ENCODE measurements at places on chromosomes 2 and 18.

GRCh38 chr18:49612515-49613033 is 50.7 kb downstream of the LIPG start:
- peak; percentile 15 for DNase-seq

DNA sequence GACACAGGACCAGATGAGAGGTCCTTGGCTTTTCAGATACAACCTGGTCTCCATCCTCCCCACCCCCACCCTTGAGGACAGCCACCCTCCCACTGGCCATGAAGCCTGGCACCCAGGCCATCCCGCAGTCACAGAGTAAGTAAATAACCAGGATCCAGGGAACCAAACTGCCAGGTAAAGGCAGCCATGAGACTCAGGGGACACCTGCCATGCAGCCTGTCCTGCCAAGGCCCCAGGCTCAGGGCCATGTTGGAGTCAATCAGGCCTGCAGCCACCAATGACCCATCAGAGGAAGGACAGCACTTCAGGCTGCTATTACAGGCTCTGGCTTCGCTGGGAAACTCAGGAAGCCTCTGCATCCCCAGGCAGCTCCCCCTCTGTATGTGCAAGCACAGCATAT is 15.6 kb downstream of the SPATA3 start:
- no peak for DNase-seq

DNA sequence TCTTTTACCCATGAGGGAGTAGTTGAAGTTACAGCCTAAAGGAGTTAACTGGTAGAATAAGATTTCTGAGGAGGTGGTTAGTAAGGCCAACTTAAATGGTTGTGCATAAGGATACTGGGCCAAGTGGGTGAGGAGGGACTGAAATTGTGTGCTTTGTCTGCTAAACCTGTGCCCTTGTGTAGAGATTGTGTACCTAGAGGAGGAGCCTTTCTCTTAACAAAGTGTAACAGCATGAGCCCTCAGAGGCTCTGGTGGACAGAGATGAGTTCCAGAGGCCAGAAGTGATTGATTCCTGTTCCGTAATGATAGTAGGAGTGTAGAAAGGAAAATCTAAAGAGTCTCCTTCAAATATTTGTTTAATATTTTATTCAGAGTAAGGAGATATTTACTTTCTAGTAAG is 42.9 kb downstream of the OTX1 start:
- DNase-seq = no peak

DNA sequence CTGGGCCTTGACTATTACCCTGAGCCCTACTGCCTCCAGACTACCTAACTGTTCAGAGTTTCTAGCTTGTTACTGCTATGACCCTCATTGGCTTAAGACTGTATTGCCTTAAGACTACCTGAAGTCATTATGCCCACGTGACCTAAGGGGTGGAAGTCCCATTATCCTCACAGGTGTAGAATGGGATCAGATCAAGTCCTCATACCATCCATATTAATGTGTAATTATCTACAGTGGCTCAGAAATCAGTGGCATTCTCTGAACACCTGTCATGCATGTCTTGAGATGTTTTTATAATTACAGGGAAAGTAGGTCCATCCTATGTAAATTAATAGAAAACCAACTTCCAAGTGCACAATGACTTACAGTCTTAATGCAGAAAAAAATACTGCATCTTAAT is 124.0 kb upstream of the CDC42EP3 start:
- no peak for DNase-seq

DNA sequence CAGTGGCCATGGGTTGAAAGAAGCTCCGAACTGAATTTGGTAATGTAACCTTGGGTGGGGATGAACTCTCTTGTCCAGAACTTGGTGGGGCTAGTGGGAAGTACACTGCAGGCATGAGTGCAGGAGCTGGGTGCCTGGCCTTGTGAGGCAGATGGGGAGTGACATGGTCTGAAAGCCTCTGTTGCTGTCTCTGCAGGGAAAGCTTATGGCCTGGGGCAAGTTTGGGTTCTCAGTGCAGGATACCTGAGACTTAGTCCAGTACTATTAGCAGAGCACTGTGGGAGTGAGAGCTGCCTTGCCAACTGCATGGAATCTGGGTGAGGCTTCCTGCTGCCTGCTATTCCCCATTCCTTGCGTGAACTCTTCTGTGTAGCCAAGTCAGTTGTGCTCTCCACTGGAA is 1620.9 kb upstream of the NXPH2 start:
- no peak for DNase-seq

- no peak for DNase-seq
Measured at GRCh38 chr2:80499095-80499494, 194.5 kb upstream of the LRRTM1 start.

GRCh38 chr2:119179202-119179601 is 20.7 kb upstream of the C1QL2 start:
- DNase-seq = no peak

Measured in CD4-positive, CD25-positive, alpha-beta regulatory T cell (primary cell).